Mammary microvascular endothelial cell (primary cell): ENCODE measurements at places on chromosomes 2 and 18. TPM values are rescaled to one million over a fixed set of nuclear protein-coding genes. Genes with fewer than 3 reads are reported as not detected.

VWC2L gene
- not detected in 2 replicates for total RNA-seq

SLC11A1 gene
- total RNA-seq = under 0.01 and 0.05 TPM in 2 replicates

SPP2 gene
- total RNA-seq = not detected in 2 replicates

ATOH8 gene
- 15.4 and 17.1 TPM in 2 replicates for total RNA-seq

IL36G gene
- not detected in 2 replicates for total RNA-seq

KCNS3 gene
- total RNA-seq = 1.1 and 4.8 TPM in 2 replicates

OSBPL6 gene
- total RNA-seq = 1.1 and 5.3 TPM in 2 replicates

C2orf80 gene
- not detected in 2 replicates for total RNA-seq

GLI2 gene
- 0.07 and 0.39 TPM in 2 replicates for total RNA-seq

MLPH gene
- not detected in 2 replicates for total RNA-seq

RAMP1 gene
- total RNA-seq = not detected in 2 replicates

RAD51AP2 gene
- not detected in 2 replicates for total RNA-seq

IL18R1 gene
- 1.00 and 1.3 TPM in 2 replicates for total RNA-seq

C2orf74 gene
- total RNA-seq = 10.1 and 10.8 TPM in 2 replicates

INHA gene
- not detected in 2 replicates for total RNA-seq

SKA1 gene
- total RNA-seq = 20.9 and 30.3 TPM in 2 replicates

MC4R gene
- total RNA-seq = not detected in 2 replicates

ST6GAL2 gene
- total RNA-seq = 0.15 TPM in 1 of 2 replicates, not detected in the other

CNPPD1 gene
- 35.3 and 37.0 TPM in 2 replicates for total RNA-seq

MRPL44 gene
- 48.1 and 50.9 TPM in 2 replicates for total RNA-seq

TP53I3 gene
- total RNA-seq = 114 and 133 TPM in 2 replicates

CSRNP3 gene
- total RNA-seq = under 0.01 and 0.05 TPM in 2 replicates

FBLN7 gene
- 1.9 and 2.2 TPM in 2 replicates for total RNA-seq

CIDEA gene
- total RNA-seq = 7.2 and 8.2 TPM in 2 replicates

RBKS gene
- 1.0 and 2.0 TPM in 2 replicates for total RNA-seq

VSNL1 gene
- not detected in 2 replicates for total RNA-seq

GCFC2 gene
- total RNA-seq = 25.0 and 29.0 TPM in 2 replicates

TUBA3E gene
- not detected in 2 replicates for total RNA-seq

MAL gene
- not detected in 2 replicates for total RNA-seq

ERMN gene
- total RNA-seq = not detected in 2 replicates

ICA1L gene
- 2.1 and 2.5 TPM in 2 replicates for total RNA-seq

CPLX4 gene
- total RNA-seq = not detected in 2 replicates

COL3A1 gene
- total RNA-seq = 2.3 and 2.6 TPM in 2 replicates

CDH19 gene
- total RNA-seq = not detected in 2 replicates

ROCK1 gene
- total RNA-seq = 20.4 and 23.4 TPM in 2 replicates

IL1F10 gene
- not detected in 2 replicates for total RNA-seq

GPAT2 gene
- total RNA-seq = 7.6 and 8.3 TPM in 2 replicates
